ENCODE measurements at places on chromosomes 16 and 17. TPM values are rescaled to one million over a fixed set of nuclear protein-coding genes. Genes with fewer than 3 reads are reported as not detected.

GRCh38 chr17:43021741-43022512, at the start of gene VAT1:
Gene VAT1 (minus strand): TSS chr17:43022385. CDS start chr17:43022322, 63 bp downstream.
- peak within 1 kb of the TSS; percentile 95 for H3K4me3 ChIP-seq
- peaks cover 16% of the 10 kb centered on the region for H3K27me3 ChIP-seq
- H3K27ac ChIP-seq = peak within 1 kb of the TSS; percentile 95
- H3K4me1 ChIP-seq = peaks cover 26% of the 10 kb centered on the region
- DNase-seq = peak; percentile 89

DNA sequence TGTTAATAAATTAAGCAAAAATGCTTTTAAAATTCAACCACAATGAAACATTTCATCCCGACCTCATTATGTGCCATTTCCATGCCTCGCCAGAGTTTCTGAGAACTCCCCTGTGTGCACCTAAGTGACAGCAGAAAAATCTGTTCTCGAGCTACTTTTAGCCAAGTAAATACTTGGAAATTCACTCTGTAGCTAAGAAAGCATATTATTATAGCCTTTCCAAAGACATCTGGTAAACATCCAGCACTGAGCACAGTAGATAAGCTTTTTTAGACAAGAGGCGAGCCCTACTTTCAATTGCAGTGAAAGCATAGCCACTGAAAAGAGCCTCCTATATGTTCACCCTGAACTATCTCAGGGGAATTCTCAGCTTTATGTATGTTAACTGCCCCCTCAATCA, 242.8 kb upstream of the PSMD7 start:
- H3K27me3 ChIP-seq = no peaks in the 10 kb centered on the region
- H3K27ac ChIP-seq = no peak overlapping the region
- H3K36me3 ChIP-seq = peaks cover 19% of the 10 kb centered on the region

- no peak for DNase-seq
- peaks cover 8% of the 10 kb centered on the region for H3K27me3 ChIP-seq
- no peaks in the 10 kb centered on the region for H3K4me1 ChIP-seq
- H3K4me3 ChIP-seq = no peak overlapping the region
- no peak overlapping the region for H3K27ac ChIP-seq
These were observed 380.9 kb downstream of the SOX9 start for GRCh38 chr17:72501404-72502370.

DNA sequence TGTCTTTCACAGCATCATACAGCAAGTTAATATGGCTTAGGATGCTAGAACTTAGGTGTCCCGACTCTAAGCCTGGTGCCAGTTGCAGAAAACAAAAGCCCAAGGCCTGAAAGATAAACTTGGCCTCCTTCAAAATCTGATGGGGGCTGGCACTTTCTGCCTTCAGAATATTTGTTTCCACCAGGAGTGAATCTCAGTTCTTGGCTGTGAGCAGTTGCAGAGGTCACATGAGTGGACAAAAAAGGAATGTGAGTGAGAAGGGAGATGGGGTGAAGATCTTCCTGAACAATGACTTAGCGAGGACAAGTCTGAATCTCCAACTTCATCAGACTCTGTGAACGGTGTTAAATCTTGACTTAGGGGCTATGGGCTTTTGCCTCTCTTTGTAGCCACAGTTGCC, 46.6 kb downstream of the HOXB1 start:
- H3K4me1 ChIP-seq = no peaks in the 10 kb centered on the region
- no peak for DNase-seq
- H3K4me3 ChIP-seq = no peak overlapping the region
- no peak overlapping the region for H3K27ac ChIP-seq

- DNase-seq = no peak
- H3K27me3 ChIP-seq = no peaks in the 10 kb centered on the region
- no peaks in the 10 kb centered on the region for H3K36me3 ChIP-seq
- peaks cover 13% of the 10 kb centered on the region for H3K4me1 ChIP-seq
These were observed 27.3 kb upstream of the CNOT1 start for GRCh38 chr16:58656899-58657298.

The MT1M gene
- total RNA-seq = not detected

The TRPV3 gene
- 0.74 TPM for total RNA-seq

The CIITA gene
- 0.69 TPM for total RNA-seq

The KRTAP4-5 gene
- total RNA-seq = not detected

All from glutamatergic neuron (in vitro differentiated cells).